ENCODE measurements at places on chromosomes 1 and 21.

- DNase-seq: no peak
Observed at GRCh38 chr1:247408100-247408499, 7.9 kb upstream of the NLRP3 start.

- DNase-seq: no peak
Observed at GRCh38 chr21:45534636-45535331, 7.5 kb downstream of the SLC19A1 start.

DNA sequence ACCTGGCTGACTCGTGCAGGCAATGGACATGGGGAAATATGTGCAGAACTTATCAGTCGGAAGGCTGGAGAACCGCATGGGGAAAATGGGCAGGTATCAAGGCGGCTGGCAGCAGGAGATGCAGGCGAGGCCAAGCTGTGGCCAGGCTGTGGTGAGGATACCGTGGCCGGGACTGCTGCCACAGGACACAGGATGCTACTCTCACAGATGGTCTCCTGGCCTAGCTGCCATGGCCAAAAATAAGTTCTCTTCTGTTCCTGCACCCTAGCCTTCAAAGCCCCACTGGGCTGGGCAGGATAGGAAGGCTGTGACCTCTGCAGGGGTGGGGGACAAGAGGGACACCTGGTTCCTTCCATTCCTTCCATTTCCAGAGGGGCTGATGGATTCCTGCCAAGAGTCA lies 26.4 kb downstream of the TEX35 start:
- no peak for DNase-seq

- no peak for DNase-seq
Observed at GRCh38 chr1:10943991-10944730, 68.3 kb upstream of the TARDBP start.

GRCh38 chr1:155316922-155317321 lies 3.8 kb upstream of the RUSC1 start:
- no peak for DNase-seq

DNA sequence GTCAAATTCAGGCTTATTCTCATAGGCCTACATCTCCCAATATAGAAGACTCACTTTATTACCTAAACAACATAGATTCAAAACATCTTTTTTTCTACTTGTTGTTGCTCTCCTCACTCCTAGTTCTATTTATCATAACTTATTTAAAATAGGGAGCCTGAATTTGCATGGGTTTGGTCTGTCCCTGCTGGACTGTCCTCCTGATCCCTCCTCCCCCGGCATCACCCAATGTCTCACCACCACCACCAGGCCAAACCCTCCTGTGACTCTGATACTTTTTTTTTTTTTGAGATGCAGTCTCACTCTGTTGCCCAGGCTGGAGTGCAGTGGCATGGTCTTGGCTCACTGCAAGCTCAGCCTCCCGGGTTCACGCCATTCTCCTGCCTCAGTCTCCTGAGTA lies 31.8 kb upstream of the MYBPHL start:
- DNase-seq: no peak

DNA sequence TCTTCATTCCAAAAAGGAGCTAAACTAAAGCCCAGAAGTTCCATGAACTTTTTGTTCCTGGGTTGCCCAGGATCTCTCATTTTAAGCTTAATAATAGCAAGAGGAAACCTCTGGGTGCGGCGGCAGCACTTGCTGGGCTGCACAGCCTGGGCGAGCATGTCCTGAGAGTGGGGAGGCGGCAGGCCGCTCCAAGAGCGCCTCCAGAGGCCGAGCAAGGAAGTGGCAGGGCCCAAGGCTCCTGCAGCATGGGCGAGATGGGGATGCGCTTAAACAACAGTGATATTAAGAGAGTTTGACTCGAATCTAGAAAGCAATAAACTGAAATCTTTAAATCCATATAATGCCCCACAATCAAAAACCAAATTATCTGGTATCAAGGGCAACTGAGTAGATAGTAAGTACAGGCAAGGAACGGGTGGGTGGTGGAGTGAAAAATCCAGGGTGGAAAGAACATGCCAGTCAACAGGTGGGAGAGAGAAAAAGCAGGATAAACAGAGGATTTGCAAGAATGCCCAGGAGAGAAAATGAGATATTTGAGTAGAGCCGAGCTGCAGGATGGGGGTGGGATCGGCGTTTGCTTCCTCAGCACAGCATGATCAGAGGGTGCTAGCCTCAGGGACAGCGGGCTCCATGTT lies 14.1 kb upstream of the TNR start:
- no peak for DNase-seq

DNA sequence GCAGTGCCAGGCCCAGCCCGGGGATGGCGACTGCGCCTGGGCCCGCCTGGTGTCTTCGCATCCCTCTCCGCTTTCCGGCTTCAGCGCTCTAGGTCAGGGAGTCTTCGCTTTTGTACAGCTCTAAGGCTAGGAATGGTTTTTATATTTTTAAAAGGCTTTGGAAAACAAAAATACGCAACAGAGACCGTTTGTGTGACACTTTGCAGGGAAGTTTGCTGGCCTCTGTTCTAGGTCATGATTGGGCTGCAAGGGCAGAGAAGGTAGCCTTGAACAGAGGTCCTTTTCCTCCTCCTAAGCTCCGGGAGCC lies 719 bp downstream of the SOD1 start:
- DNase-seq: peak; percentile 46

- no peak for DNase-seq
Observed at GRCh38 chr1:201336711-201337450, 40.6 kb downstream of the TNNT2 start.

- DNase-seq: no peak
Observed at GRCh38 chr1:18722270-18722669, 91.6 kb downstream of the PAX7 start.

DNA sequence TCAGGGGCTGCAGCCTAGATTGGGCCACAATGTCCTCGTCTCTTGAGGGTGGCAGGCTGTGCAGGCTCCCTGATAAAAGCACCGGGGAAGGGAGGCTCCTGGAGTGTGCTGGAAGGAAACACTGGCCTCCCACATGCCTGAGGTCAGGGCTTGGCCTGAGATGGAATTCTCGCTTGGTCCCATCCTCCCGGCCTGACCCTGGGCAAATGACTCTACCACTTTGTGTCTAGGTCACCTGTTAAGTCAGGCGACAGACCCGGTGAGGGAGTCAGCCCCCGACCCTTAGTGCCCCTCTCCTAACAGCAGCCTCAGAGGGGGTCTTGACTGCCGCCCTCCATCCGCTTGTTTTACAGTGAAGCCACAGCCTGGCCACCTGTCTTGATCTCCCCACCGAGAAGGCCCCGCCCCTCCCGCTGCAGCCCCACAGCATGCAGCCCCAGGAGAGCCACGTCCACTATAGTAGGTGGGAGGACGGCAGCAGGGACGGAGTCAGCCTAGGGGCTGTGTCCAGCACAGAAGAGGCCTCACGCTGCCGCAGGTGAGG lies 2.5 kb downstream of the SMIM1 start:
- no peak for DNase-seq

DNA sequence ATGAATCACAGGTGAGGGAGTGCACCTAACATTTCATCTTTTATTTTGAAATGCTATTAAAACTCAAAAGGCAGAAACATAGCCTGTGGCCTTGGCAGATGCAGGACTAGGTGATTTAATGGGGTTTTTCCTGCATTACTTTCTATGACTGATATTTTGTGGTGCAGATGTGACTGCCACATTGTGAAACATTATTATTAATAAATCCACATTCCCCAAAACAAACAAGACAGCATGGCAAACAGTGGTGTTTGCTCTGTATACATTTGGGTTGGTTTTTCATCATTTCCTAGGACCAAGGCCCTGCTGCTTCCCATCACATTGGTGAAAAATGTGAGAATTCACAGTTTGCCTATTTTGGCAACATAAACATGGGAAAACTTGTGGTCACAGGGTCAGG lies 247.6 kb upstream of the SGIP1 start:
- no peak for DNase-seq

- no peak for DNase-seq
Observed at GRCh38 chr1:32773764-32774463, 43.2 kb downstream of the YARS1 start.

GRCh38 chr1:214303141-214303930 lies 22.4 kb downstream of the SMYD2 start:
- no peak for DNase-seq

DNA sequence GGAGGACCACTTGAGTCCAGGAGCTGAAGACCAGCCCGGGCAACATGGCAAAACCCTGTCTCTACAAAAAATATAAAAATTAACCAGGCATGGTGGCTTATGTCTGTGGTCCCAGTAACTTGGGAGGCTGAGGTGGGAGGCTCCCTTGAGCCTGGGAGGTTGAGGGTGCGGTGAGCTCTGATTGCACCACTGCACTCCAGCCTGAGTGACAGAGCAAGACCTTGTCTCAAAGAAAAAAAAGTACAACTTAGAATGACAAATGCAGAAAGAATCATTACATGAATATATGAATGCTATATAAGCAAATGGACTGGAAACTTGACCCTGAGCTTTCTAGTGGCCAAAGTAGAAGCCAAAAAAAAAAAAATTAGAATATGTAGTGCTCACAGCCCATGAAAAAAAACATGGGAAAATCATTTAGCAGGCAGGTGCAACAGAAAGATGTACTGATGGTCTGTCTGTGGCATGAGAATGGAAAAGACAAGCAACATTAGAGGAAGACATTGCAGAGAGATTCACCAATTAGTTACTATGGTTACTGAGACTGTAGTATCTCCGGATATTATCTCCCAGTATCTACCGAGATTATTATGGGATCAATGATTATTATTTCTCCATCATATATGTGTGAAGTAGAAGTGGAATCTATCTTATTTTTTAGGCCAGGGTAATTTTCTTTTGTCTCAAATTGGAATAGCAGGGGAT lies 19.2 kb downstream of the ELAPOR1 start:
- no peak for DNase-seq

GRCh38 chr1:36752891-36753361 lies 270.2 kb upstream of the CSF3R start:
- no peak for DNase-seq

DNA sequence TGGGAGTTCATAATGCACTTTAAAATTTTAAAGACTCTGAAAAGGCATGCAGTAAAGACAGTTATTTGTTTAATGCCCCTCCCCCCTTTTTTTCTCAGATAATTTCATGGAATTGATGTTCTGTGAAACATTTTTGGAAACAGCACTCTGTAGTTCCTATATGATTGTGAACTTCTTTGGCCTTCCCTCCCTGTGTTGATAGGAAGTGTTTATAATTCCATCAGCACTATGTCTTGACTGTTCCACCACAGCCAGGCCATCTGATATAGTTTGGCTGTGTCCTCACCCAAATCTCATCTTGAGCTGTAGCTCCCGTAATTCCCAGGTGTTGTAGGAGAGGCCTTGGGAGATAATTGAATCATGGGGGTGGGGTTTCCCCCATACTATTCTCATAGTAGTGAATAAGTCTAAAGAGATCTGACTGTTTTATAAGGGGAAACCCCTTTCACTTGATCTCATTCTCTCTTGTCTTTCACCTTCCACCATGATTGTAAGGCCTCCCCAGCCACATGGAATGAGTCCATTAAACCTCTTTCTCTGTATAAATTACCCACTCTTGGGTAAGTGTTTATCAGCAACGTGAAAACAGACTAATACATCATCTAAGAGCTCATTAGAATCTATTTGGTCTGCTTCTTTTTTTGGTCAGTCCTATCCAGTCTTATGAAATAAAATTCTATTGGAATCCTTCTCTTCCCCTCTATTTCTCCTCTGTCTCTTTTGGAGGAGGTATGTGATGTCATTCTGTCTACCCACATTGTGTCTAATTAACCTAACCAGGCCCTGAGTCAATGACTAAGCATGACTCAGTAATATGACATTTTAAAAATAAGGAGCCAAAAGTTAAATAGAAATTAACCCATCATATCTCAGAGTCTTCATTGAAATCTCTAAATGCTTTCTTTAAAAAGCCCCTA lies 8.9 kb downstream of the CCDC185 start:
- no peak for DNase-seq

DNA sequence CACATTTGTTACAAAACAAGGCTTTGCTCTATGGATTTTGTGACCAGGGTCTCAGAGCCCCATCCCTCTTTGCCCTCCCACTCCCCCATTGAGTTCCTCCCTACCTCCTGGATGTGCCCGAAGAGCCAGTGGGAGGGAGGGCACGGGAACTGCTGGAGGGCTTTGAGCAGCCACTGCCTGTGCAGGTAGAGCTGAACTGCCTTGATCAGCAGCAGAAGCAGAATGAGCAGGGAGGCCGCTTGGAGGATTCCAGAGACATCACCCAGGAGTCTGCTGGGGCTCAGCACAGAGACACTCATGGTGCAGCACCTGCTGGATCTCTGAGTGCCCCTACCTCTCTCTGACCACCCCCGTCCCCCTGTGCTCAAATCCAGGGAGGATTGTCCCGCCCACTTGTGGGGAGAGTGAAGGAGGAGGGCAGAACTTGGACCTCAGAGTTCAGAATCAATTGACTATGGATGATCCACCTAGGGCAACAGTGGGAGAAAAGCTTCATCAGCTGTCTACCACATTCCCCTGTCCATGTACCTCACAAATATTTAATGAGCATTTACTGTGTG lies at the start of gene CYP4A11:
Gene CYP4A11 (minus strand): TSS at position 342 of the 560 bp plus-strand sequence. CDS start 43 bp downstream, at position 299.
- DNase-seq: no peak

DNA sequence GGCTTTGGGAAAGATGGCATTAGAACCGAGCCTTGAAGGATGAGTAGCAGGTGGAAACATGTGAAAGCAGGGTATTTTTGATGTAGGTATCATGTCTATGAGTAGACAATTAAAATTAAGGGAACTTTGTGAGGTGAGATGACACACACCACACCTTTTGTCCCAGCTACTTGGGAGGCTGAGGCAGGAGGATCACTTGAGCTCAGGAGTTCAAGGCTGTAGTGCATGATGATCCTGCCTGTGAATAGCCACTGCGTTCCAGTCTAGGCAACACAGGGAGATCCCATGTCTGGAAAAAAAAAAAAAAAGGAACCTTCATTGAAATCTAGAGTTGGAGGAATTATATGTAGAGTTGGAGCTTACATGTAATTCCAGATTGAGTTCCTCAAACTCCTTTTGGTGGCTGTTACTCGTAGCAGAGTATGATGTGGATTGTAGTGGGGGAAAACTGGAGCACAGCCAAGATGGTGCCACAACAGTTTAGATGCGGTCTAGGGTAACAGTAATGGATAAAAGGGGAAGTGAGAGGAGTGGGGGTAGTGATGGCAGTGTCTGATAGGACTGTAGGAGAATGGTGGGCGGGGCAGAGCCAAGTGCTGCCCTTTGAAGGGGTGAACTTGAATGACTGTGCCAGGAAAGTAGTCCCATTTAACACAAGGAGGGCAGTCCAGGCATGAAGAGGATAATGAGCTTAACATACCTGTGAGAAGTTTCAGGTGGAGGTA lies 17.4 kb downstream of the AK4 start:
- DNase-seq: no peak

DNA sequence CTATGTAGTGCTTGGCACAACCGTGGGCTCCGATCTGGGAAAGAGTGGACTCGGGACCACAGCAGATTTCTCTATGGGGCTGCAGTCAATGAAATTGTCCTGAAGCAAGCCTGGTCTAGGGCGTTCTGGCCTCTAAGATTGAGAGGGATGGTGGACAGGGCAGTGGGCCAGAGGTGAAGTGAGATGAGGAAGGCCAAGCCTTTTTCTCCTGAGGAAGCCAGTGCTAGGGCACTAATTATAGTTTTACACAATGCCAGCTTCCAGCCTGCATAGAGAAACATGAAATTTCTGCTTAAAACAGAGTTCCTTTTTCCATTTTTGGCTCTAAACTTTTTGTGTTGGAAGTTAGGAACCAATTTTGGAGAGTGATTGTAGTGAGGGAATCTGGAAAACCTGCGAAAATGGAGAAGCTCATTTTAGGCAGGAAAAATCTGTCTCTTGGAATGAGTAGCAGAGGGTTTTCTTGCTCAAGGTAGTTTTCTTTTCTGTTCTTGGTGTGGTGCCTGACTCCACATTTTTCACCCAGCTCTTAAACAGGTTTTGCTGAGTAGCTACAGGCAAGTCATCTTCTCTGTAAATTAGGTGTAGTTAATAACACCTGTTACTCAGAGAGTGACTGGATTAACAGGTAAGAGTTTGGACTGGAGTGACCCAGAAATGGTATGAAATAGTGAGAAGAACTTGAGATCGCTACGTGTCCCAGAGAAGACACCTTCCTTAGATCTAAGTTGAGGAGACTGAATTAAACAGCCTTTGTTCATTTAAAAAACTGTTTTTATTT lies 22.1 kb downstream of the UCK2 start:
- no peak for DNase-seq
